ENCODE measurements at places on chromosomes 5 and 9.

DNA sequence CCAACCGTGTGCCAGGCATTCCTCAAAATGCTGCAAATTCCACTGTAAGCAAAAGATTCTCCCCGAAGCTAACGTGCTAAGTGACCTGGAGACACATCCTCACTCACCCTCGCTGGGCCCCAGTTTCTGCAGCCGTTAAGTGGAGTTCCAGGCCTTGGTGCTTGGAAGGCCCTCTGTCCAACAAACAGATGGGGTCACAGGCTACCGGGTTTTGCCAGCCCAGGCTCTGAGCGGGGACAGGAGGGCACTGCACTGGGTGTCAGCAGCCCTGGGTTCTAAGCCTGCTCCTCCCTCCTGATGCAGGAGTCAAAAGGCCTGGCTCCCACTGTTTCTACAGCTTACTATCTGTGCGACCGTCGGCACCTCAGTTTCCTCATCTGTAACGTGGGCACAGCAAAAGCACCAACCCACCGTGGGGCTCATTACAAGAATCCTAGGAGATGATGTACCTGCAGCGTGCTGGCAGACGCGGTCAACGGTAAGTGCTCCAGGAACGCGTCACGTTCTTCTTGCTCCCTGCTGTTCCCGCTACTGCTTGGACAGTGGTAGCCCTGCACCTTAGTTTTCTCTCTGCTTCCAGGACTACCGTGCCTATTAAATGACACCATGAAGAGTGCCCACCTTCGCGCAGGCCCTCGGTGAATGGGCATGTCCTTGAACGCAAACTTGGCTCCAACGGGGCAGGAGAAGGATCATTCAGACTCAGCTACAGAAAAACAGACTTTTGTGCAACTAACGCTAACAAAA, 84.8 kb downstream of the ADAMTS2 start:
- no peak for DNase-seq

DNA sequence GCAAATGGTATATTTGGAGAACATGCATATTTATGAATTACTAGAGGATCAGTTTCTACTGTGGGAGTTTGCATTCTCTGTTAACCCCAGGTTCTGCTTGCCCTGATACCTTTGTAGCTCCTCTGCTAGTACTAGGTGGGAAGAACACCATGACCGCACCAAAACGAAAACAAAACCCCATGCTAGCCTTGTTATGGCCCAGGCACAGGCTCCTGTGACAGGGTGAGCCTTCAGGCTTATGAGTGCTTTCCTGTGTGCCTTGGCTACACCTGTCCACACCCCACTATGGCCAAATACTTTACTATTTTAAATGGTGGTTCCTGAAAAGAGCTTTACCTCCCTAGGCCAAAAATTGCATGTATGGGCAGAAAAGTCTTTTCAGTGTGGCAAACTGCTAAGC, 94.8 kb downstream of the PPIC start:
- DNase-seq = no peak

DNA sequence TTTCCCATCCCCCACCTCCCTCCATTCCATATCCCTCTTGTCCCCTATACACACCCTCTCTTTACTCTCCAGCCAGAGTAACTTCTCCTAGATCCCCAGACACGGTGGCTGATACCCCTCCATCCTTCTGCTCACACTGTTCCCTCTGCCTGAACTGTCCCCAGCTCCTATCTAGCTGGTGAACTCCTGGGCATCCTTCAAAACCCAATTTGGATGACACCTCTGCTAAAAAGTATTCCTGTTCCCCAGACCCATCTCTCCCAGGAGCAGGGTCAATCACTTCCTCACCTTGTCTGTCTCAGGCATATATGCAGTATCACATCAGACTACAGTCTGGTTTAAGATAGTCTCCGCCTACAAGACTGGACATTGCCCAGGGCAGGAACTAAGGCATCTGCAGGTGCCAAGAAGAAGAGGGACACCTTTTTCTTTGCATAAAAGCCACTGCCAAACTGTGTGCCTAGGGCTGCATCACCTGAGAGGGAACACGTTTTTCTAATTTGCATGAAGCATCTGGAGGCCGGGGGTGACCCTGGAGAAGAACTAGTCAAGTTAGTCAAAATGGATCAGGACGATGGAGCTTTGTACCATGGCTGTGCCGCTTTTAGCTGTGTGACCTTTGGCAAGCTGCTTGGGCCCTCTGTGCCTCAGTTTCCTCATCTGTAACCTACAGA, 27.1 kb downstream of the NR5A1 start:
- DNase-seq = no peak

DNA sequence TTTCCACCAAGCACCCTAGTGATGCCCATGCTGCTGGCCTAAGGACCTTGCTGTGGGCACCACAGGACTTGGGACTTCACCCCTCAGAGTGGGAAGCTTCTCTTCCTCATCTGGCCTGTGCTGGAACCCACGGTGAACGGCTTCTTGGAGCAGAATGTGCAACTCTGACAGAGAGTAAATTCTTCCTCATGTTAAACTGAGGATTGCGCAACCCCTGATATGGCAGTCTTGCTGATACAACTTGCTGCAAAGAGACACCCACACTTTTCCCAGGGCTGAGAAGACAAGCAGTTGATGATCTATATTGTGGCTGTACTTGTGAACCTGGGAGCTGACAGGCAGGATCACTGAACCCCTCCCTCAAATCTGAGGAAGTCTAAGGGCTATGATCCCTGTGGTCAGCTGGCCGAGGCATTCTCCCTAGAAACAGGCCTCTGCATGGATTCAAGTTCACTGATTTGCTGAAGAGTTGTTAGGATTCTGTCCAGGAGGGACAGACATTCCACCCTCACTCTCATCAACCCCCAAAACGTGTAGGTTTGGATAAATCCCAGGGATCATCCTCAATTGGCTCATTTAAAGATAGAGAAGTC, 307.2 kb downstream of the MTRR start:
- DNase-seq = no peak

DNA sequence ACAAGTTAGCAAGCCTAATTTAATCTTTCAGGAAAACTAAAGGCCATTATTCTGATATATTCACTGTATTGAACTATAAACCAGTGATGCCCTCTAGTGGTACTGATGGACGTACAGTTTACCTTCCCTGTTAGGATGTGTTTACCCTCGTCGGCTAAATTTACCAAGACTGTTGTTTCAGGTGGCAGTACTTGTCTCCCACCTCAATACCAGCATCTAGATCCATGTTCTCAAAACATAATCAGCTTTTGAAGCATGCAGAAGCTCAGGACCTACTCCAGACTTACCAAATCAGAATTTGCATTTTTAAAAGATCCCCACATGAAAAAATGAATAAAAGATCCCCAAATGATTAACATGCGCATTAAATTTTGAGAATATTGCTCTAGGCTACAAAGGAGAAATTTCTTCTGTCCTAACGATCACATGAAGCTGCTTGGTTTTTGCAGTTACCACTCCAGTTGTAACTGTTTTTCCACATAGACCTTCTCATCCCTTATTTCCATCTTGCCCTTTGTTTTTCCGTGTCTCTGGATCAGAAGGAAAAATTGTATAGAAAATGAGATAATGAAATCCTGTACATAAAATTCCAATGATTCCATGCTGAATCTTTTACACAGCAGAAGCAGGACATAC, 3.2 kb upstream of the BAAT start:
- DNase-seq = no peak

- peak; percentile 78 for DNase-seq
These were observed 29.0 kb downstream of the KLHL3 start for GRCh38 chr5:137706841-137707240.

GRCh38 chr9:113464286-113464660, 746 bp downstream of the RGS3 start:
- DNase-seq = no peak

GRCh38 chr9:129225490-129225778, 47.4 kb upstream of the IER5L start:
- DNase-seq = no peak

DNA sequence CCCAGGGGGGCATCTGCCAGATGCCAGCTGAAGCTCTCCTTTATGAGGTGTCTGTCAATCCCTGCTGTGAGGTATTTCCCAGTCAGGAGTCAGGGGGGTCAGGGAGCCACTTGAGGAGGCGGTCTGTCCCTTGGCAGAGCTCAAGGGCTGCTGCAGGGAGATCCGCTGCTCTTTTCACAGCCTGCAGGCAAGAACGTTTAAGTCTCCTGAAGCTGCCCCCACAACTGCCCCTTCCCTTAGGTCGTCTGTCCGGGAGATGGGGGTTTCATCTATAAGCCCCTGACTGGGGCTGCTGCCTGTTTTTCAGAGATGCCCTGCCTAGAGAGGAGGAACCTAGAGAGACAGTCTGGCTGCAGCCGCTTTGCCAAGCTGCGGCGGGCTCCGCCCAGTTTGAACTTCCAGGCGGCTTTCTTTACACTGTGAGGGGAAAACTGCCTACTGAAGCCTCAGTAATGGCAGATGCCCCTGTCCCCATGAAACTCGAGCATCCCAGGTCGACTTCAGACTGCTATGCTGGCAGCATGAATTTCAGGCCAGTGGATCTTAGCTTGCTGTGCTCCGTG, 148.3 kb downstream of the RPS23 start:
- no peak for DNase-seq

DNA sequence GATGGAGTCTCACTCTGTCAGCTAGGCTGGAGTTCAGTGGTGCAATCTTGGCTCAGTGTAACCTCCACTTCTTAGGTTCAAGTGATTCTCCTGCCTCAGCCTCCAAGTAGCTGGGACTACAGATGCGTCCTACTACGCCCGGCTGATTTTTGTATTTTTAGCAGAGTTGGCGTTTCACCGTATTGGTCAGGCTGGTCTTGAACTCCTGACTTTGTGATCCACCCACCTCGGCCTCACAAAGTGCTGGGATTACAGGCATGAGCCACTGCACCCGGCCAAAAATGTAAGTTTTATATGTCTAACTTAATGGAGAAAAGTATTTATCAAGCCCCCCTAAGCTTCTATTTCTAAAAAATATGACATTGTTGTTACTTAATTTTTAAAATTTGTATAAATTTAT, 98.2 kb upstream of the RIOK2 start:
- DNase-seq = no peak

GRCh38 chr9:116049456-116049855, 104.1 kb upstream of the PAPPA start:
- no peak for DNase-seq

DNA sequence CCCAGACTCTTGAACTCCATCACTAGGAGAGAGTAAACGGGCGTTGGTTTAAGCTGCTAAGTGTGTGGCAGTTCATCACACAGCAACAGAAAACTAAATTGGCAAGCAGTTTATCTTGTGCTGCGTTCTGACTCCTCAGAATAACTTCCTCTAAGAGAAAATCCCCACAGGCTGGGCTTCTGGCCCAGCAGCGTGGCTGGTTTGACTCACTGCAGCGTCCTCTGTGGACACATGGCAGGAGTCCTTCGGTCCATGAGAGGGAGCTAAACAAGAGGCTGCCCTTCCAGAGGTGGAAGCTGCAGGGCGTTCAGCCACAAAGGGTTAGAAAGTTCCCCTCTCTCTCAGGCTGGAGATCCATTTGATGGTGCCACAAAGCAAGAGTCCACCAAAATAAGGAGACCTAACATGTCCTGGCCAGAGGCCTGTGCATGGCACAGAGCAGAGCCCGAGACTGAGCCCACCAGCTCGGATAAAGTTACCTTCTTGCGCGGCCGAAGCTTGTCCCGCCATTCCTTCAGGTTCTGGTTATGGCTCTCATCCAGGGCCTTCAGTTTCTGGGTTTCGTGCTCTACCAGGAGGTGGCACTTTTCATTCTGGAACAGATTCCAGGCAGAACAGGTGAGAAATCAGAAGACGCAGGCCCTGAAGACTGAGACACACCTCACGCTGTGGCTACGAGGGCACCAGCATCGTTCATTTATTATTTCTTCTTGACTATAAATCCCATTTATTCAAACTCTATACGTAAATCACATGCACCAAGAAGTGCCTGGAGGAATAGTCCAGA, 46.2 kb upstream of the FBXW11 start:
- peak; percentile 32 for DNase-seq

Measured in pulmonary artery endothelial cell (primary cell).